ENCODE measurements at places on chromosomes 1 and 21.

DNA sequence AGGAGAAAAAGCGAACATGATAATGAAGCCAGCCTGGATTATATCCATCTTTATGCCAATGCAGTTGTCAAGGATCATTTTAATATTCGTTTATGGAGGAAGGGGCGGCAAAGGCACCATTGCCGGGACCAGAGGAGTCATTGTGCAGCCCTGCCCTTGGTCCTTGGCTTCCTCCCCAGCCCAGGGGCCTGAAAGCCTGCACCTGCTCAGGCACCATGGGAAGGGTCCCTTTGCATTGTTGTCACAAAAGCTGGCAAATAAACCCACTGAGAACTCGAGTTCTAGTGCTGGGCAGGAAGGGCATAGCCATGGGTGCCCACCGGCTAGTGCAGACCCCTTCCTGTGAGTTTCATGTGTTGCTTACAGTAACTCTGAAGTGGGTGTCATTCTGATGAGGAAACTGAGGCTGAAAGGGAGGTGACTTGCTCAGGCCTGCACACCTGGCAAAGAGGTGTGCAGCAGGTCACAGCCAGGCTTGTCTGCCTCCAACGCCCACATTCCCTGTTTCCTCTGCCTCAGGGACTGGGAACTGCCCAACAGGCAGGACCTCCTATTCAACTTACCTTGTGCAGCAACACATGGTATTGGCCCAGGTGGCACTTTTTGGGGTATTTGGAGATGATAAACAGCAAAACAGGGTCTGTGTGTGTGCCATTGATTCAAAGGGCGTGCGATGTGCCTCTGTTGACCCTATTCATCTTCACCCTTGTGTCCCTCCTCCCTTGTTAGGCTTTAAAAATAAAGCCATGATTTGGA, 84.6 kb downstream of the MAN1C1 start:
- no peak for DNase-seq

GRCh38 chr1:151705146-151705545, 11.5 kb downstream of the CELF3 start:
- DNase-seq, result no peak

- no peak for DNase-seq
These were observed 97.7 kb upstream of the IFFO2 start for GRCh38 chr1:19054216-19054615.

DNA sequence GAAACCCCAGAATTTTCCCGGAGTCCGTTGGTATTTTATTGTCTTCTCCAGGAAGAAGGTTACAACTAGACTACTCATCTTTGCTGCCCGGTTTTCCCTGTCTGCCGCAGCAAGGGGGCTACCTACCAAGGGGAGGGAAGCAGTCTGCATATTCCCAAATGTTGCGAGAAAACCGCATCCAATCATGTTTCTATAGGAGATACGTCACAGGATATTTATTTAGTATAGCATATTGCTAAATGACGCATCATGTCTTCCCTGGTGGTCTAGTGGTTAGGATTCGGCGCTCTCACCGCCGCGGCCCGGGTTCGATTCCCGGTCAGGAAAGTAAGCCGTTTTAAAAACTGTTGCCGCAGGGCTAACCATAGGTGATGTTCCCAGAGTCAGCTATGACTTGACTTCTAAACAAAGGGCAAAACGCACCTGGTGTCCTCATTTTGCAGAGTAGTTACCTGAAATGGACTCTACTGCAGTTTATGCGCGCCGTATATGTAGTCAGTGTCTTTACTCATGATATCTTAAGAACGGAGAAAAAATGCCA, 15.2 kb upstream of the ZNF692 start:
- DNase-seq, result no peak

DNA sequence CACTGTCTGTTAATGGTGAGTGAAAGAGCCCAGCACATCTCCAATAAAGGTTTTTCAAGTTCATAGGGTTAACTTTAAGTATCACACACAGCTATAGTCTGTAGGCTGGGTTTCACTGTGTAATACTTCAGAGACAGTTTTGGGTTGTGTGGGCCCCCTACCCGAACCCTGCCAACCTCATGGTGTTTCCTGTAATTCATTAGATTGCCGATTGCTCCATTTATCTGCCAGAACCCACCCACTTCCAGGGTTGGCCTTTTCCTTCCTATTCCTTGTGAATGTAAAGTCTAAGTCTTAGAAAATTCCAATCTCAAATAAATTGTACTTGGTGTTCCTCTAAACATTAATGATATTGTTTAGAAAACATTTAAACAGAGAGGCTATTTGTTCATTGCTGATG, 43.6 kb downstream of the CTTNBP2NL start:
- no peak for DNase-seq

- DNase-seq, result no peak
These were observed 305.6 kb upstream of the LYPLAL1 start for GRCh38 chr1:218867941-218868626.

DNA sequence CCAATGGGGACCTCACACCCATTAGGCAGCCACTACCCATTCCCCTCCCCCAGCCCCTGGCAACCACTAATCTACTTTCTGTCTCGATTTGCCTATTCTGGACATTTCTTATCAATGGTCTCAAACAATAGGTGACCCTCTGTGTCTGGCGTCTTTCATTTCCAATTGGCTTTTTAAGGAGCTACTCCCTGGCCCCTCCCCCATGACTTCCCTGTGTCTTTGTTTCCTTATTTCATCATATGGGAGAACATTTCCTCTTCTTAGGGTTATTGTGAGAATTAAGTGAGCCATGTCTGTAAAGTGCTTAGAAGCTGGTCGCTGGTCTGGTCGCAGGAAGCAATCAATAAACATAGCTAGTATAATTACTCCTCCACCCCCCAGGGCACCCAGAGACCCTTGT, 80.9 kb downstream of the SPSB1 start:
- no peak for DNase-seq

GRCh38 chr1:85027242-85027983, 20.9 kb downstream of the MCOLN3 start:
- no peak for DNase-seq

DNA sequence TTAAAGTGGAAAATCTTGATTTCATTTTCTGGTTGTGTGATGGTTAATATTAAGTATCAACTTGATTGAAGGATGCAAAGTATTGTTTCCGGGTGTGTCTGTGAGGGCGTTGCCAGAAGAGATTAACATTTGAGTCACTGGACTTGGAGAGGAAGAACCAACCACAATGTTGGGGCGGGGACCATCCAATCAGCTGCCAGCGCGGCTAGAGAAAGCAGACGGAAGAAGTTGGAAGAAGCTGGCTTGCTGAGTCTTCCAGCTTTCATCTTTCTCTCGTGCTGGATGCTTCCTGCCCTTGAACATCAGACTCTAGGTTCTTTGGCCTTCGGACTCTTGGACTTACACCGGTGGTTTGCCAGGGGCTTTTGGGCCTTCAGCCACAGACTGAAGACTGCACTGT, 832.6 kb upstream of the TMPRSS15 start:
- no peak for DNase-seq
